ENCODE measurements at places on chromosomes 11 and 22.

DNA sequence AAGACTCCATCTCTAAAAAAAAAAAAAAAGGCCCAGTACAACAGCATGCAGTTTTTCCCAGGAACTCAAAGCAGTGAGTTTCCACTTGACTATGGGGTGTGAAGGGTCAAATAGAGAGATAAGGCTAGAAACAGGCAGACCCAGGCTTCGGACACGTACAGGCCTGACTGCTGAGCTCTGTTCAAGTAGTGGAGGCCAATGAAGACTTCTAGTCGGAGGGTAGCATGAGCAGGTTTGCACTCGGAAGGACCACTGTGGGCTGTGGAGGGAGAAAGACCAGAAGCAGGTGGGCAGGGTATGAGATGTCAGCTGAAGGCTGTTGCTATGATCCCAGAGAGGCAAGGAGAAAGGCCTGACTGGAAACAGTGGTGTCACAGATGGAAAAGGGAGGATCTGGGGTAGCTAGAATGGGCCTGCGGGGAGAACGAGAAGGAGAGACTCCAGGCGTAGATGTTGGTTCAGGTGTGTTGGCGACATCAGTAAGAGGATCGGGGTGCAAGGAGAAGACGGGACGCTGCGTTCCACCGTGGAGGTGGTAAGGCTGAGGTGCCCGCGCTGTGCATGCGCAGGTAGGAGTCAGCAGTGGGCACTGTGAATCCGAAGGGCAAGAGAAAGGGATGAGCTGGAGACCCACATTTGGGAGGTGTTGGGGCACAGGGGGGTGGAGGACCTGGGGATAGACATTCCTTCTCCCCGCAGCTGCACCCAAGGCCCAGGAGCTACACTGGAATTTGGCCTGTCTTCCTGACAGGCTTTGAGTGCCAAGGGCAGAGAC lies 49.4 kb upstream of the RAB1B start:
- DNase-seq = no peak

DNA sequence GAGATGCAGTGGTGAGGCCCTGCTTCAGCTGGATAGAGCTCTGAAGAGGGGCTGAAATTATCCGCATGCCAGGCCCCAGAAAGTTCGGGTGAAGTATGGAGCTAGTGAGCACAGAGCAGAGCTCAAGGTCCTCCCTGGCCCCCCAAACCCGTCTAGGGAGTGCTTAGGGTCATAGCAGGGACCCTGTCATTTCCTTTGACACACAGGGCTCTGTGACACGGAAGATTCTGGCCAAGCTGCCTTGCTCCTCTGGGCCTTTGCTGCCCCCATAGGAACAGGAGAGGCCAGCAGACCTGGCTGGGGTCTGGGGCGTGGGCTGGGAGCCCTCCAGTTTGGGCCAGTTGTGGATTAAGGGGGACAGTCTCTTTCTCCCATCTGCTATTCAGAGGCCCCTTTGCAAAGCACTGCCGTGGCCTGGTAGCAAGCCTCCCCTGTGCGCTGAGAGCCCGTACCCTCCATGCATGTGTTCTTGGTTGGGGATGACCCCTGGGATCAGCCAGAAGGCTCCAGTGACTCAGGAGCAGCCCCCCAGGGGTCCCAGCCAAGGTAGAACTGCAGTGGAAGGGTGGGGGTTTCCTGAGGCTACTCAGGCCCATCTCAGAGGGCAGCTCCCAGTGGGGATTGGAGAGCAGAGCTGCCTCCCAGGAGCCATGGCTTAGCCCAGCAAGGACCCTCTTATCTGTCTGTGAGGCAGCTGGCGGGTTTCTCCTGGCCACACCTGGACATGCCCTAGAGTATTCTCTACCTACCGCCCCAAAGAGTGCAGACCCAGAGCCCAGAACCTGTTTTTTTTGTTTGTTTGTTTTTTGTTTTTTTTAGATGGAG lies 42.3 kb downstream of the RNF141 start:
- no peak for DNase-seq

DNA sequence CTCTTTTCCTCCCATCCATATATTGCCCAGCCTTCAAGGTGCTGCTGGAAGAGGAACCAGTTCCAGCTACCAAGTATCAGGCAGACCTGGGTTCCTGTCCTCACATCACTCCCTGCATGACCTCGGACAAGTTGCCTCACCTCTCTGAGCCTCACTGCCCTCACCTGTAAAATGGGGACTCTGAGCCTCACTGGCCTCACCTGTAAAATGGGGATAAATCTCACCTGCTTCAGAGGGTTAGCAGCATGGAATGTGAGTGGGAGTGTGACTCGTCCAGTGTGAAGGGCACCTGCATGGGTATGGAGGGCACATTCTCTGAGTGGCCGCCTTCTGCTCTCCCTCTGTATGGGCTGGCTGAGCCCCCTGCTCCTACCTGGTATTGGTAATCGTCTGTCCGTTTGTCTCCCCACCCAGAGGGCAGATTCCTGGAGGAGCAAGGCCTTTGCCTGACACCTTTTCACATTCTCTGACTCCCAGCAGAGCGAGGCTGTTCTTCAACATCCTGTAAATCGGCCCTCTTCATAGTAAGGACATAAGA lies 3.7 kb downstream of the GRIK4 start:
- DNase-seq = no peak

DNA sequence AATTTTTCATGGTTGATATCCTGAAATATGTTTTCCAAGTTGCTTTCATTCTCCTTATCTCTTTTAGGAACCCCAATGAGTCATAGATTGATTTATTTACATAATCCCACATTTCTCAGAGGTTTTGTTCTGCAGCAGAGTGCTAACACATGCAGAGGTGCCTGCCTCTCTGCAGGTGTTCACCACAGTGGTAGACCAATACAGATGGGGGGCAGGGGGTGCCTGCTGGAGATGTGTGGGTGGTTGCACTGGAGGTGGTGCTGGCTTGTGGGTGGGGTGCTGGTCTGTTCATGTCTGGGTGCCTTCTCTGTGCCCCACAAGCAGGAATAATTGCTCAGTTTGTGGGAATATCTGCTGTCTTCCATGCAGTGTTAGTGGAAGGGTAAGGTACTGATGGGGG lies 131.1 kb downstream of the JRKL start:
- DNase-seq = no peak

- DNase-seq = peak; percentile 76
Measured at GRCh38 chr11:79236541-79236971, 204.3 kb downstream of the TENM4 start.

DNA sequence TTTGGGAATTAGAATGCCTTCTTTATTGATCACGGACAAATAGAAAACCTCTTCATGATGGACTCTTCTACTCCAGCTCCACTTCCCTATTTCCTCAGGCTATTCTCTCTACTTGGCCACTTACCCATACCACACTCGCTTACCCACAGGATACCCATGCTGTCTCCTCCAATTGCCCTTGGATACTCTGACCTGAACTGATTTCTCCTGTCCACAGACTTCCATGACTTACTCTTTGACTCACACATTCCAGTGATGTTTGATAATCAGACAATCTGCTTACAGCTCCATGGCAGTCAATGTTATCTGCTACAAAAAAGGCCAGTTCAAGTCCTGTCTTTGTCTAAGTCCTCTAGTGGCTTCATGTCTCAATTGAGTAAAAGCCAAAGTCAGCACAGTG lies 292.0 kb upstream of the CTSC start:
- DNase-seq = peak; percentile 0

- DNase-seq = no peak
Measured at GRCh38 chr11:119752345-119752871, 23.4 kb upstream of the NECTIN1 start.

DNA sequence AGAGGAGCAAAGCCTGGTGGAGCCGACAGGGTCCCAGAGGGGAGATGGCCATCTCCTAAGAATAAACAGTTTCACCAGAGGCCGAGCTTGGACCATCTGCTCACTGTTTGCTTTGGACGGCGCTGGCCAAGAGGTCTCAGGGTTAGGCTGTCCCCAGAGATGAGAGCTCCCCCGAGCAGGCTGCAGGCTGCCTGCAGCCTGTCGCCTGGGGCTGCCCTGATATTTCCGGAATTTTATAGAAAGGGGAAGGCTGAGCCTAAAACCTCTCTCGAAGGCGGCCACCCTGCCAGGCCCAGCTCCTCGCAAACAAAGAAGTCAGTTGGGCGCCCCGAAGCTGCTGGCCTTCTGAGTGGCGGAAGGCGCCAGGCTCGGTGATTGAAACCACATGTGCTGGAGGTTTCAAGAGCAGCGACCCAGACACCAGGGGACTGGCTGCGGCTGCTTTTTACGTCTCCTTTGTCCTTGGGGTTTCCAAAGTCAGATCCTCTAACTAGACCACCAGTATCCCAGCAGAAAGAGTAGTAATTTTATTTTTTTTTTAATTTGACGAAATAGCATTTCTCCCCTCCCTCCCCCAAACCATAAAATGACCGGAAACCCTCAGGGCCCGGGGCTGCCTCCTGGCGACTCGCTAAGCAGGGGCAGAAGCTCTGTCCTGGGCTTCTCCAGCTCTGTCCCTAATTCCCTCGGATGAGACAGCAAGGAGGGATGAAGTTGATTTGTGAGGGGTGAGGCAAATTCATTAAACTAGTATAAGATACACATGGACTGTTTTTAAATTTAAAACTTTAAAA lies 57.4 kb downstream of the CLMP start:
- no peak for DNase-seq

- DNase-seq = no peak
Measured at GRCh38 chr11:79428406-79428805, 12.4 kb downstream of the TENM4 start.

- no peak for DNase-seq
Measured at GRCh38 chr11:1521382-1522080, 35.0 kb upstream of the MOB2 start.

GRCh38 chr22:50200461-50201190 lies at the start of gene SELENOO:
Gene SELENOO, plus strand, starts transcription at chr22:50201011. Its CDS starts 26 bp downstream, at chr22:50201037.
- DNase-seq = no peak

DNA sequence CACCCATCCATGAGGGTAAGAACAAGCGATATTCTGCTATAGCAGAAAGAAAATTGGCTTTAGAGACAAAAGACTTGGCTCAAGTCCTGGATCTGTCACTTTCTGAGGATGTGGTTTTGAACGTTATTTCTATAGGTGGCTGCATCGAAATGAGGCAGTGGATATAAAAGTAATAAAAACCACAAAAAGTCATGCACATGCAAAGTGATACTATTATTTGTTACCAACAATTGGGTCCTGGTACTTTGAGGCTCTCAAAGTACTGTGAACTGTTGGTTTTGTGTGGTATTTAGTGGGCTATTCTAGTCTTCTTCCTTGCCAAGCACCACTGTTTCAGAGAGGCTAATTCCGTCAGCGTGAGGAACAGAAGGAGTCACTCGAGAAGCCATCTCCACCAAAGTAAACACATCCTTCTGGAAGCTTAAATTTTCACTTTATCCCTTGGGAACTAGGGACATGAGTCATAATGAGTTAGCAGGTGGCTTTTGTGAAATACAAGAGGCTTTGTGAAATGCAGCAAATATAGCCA lies 13.1 kb downstream of the UBASH3B start:
- DNase-seq = no peak

GRCh38 chr11:77101043-77101537 lies 1.6 kb upstream of the OMP start:
- no peak for DNase-seq

- no peak for DNase-seq
Measured at GRCh38 chr11:96267496-96268032, 75.4 kb downstream of the MAML2 start.

GRCh38 chr11:22878039-22878438 lies 17.8 kb upstream of the CCDC179 start:
- no peak for DNase-seq

GRCh38 chr11:99693941-99694492 lies 673.3 kb downstream of the CNTN5 start:
- peak; percentile 23 for DNase-seq

DNA sequence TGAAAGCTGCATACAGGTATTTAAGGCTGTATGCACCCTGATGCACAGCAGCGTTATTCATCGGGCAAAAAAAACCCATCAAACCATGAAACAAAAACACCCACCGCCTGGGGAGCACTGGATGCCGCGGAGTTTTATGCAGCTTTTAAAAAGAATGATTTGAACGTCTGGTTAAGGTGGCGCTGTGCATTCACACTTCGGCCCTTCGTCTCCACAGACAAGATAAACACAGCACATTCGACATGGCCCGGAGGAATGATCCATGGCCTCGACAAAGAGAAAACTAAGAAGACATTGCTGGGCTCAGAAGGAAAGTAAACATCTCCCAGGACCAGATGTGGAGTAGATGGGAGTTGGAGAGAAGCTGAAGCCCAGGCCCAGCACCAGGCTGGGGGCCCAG lies 40.8 kb upstream of the GAL start:
- no peak for DNase-seq

DNA sequence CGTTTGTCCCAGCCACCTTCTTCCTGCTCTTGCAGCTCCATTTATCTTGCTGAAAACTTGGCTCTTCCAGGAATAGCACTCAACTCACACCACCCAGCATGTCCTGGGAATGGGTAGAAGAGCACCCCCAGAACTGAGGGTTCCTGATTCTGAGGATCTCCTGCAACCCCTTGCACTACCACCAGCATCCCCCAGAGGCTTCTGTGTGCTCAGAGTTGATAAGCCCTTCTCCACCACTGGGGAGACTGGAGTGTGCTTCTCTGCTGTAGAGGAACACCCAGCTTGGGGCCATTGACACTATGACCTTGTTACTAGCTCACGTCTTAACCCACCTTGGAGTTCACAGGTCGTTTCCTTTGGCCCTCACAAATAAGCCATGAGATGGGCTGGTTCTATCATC lies 121.0 kb downstream of the GRIK4 start:
- DNase-seq = no peak

GRCh38 chr11:68049509-68050370 lies 10.9 kb downstream of the TCIRG1 start:
- DNase-seq = no peak

- no peak for DNase-seq
Measured at GRCh38 chr11:94342250-94342649, 37.9 kb downstream of the IZUMO1R start.

DNA sequence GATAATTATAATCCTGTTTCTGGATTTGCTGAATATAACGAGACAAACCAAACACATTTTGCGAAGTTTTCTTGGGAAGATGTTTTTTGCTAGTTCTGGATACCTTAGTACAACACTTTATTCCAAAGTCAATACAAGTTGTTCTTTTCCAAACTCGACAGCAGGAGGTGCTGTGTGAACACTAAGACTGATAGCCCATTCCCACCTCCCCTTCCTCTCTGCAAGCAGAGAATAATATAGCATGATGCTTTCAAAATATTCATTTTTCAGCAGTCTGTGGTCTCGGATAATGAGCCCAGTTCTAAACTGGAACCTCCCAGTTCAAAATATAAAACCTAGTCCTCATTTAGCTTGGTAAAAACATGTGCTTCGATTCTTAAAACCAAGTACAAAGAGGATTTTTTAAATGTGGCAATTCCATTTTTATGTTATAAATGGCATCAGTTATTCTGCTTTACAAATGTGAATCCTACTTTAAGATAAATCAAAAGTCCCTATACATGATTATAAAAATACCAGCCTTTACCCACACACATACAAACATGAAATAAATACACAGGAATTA lies 129.1 kb downstream of the DCDC1 start:
- DNase-seq = no peak

DNA sequence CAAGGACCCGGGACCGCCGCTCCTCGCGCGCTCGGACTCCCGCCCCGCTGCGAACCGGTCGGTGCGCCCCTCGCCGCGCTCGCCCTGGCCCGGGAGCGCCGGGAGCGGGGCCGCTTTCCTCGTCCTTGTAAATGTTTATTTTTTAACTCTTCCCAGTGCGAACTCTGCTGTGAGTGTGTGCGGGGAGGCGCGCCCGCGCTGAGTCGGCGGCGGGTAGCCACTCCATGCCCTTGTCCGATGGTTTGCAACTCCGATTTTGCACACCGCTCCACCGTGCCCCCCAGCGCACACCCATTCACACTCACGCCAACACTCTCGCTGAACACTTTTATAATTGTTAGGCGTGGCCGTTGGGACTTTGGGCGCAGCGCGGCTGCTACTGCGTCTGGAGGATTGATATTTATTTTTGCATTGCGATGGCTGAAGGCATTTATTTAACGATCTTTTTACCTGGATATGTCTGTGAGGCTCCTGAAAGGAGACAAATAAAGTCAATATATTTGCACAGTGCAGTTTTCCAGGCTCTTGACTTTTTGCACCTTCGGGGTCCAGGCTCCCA lies 1.0 kb downstream of the C11orf96 start:
- DNase-seq = no peak
